ENCODE measurements at places on chromosomes 7 and 10.
A peak's percentile ranks its signal among the peaks of the same experiment; 100 is the strongest.

- no peak for DNase-seq
Observed at GRCh38 chr10:132250481-132251475, 57.0 kb downstream of the STK32C start.

GRCh38 chr7:156094350-156095146 lies 282.3 kb upstream of the SHH start:
- no peak for DNase-seq

DNA sequence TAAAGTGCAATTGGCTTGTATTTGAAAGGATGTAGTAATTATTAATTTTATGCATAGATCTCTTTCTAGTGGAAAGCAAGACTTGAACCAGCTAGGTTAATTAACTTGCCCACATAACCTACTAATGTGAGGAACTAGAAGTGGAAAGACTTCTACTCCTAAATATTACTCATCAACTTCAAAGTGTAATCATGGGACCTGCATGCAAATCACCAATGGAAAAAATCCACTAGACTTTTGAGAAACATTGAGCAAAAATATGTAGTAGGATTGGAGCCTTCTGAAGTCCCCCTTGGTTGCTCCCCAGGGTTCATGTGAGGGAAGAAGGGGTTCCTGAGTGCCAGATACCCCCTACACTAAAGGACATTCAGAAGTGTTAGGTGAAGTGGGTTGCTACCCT lies 240.2 kb downstream of the PTEN start:
- DNase-seq = no peak

DNA sequence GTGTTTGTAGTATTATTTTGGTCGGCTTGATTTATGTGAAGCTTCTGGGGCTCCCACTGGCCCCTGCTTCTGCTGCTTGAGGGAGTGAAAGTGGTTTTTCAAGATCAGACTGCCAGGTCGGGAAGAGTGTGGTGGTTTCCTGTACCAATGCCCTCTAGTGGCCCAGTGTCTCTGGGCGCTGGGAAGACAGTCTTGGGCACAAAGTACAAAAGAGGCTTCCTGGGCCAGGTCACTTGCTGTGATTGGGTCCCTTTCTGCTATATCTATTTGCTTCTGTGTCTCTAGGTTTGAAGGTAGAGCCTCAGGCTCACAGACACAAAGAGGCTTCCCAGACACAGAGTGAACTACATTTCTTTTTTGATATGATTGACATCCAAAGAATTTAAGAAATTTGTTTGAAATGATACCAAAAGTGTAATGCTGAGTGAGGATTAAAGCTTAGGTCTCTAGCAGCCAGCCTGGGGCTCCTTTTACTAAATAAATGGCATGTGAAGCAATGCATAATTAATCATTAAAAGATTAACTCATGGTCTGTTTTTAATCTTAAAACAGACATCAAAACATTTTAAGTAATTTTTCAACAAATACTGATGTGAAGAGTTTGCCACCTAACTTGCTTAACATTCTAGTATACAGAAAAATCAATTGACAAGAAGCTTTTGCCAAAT lies 36.3 kb downstream of the ABCB1 start:
- DNase-seq = no peak

GRCh38 chr7:115940460-115941060 lies 90.0 kb downstream of the TFEC start:
- no peak for DNase-seq

GRCh38 chr10:77673101-77673500 lies 35.5 kb upstream of the KCNMA1 start:
- no peak for DNase-seq

GRCh38 chr10:32148864-32149251 lies 92.6 kb upstream of the KIF5B start:
- DNase-seq = no peak

GRCh38 chr10:116059320-116059719 lies 213.7 kb downstream of the GFRA1 start:
- DNase-seq = no peak

DNA sequence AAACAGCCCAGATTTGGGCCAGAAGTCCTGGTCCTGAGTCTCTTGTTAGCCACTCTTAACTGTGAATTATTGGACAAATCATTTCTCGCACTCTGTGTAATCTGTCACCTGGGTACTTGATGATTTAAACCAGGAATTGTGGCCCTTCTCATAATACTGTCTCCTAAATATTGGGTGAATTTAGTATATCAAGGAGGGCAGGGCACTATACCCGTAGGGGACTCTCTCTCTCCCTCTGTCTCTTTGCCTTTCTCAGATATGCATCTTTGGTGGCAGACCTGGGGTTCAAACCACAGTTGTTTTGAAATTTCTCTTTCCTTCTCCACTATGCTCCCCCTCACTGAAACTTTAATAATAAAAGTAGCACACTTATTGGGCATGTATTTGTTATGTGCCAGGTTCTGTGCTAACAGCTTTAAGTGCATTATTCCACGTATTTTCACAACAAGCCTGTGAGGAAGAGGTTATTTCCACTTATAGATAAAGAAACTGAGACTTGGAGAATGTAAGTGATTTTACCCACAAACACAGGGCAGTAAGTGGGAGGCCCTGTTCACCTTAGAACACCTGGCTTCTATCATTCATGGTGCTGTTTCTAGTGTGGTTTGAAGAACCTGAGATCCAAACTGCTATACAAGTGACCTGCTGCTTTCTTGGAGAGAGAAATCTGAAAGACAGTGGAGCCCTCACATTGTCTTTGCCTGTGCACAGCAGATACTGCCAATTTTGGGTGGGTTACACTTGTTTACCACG lies 11.8 kb downstream of the FAS start:
- DNase-seq = no peak

- DNase-seq = no peak
Observed at GRCh38 chr10:71575451-71575850, 144.1 kb downstream of the C10orf105 start.

GRCh38 chr7:48638041-48638440 lies 286.3 kb upstream of the CDC14C start:
- no peak for DNase-seq

DNA sequence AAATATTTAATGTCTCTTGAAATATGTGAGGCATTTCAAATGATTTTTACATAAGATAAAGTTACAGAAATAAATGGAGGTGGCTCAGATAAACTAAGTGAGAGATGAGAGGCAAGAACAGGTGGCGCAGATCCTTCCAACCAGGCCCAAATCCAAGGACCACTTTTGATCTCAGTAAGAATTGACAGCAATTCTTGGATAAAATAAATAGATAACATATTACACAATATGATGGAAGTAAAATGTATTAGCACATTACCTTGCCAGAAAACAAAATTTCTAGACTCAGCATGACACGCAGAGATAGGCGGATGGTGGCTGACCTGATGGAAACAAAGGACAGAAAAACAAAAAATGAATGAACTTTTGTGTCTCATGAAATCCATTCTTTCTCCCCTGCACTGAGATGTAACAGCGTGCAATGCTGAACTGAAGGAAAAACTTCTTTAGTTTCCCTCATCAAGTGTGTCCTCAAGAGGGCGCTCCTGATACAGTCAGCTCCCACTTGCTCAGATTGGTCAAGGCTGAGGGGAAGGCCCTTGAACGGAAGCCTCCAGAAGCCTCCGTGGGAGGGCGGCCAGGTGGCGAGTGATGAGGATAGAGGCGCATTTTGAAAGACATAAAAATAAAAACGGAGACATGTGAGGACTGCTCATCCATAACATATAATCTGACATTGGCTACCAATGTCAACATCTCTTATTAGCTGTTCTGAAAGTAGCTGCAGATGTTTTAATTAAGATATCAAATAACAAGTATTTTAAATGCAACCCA lies 62.8 kb upstream of the GSDME start:
- peak; percentile 44 for DNase-seq

DNA sequence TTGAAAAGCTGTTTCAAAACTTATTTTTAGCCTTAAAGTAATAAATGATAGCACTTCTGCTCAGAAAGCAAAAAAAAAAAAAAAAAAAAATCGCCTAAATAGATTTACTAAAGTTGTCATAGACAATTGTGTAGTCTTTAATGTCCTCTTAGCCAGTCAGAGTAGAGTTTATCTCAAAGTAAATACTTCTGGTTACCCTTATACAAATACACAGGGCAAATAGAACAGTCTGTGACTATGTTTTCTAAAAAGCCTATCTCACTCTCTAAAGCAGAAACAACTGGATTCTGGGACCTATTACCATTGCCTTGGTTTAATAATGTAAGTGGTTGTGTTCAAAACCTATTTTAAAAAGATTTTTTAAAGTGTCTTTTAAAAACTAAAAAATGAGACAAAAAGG lies 156.2 kb upstream of the THSD7A start:
- DNase-seq = no peak

GRCh38 chr10:127889605-127890195 lies 3.0 kb downstream of the CLRN3 start:
- no peak for DNase-seq

DNA sequence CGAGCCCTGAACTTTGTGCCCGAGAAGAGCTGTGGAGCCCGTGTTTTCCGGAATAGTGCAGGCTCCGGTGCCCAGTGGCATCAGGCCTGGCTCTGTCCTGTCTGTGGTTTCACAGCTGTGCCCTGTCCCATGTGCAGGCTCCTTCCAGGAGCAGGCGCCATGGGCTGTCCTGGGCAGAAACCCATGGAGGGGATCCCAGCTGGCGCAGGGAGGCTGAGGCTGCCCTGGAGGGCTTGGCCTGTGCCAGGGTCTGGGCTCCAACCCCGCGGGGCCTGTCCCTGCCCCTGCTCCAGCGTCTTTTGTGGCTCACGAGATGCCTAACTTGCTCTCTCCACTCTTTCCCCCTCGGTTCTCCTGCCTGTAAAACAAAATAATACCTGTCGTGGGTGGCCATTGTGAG lies 23.3 kb upstream of the CRHR2 start:
- no peak for DNase-seq

DNA sequence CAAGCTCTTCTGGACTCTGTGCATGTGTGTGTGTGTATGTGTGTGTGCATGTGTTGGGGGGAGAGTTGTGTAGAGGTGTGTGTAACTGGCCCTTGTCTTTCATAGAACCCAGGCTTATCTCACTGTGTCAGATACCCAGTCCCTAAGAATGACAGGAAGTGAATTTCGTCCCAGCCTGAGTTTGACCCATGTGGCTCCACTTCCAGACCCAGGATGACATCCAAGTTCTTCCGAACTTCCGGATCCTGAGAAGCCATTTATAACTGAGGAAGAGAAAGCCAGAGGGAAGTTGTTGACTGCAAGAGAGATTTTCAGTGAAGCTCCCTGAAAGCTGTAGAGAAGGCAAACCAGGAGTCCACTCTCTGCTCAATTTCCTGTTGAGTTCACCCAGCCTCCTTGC lies 53.2 kb downstream of the ADRB1 start:
- DNase-seq = no peak

DNA sequence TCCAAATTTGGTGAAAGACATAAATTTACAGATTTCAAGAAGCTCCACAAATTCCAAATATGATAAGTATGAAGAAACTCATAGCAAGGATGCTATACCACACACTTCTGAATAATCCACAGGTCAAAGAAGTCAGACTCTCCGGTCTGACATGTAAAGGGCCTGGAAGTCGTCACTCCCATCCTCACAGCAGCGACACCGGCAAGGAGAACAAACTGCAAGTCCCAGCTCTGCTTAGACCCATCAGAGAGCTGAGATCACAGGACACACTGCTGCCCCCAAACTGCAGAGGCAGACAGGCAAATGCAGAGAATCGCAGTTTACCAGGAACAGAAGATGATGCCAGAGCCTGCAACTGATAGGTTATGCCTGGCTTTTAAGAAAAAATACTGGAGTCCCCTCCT lies 62.0 kb downstream of the AMZ1 start:
- no peak for DNase-seq

DNA sequence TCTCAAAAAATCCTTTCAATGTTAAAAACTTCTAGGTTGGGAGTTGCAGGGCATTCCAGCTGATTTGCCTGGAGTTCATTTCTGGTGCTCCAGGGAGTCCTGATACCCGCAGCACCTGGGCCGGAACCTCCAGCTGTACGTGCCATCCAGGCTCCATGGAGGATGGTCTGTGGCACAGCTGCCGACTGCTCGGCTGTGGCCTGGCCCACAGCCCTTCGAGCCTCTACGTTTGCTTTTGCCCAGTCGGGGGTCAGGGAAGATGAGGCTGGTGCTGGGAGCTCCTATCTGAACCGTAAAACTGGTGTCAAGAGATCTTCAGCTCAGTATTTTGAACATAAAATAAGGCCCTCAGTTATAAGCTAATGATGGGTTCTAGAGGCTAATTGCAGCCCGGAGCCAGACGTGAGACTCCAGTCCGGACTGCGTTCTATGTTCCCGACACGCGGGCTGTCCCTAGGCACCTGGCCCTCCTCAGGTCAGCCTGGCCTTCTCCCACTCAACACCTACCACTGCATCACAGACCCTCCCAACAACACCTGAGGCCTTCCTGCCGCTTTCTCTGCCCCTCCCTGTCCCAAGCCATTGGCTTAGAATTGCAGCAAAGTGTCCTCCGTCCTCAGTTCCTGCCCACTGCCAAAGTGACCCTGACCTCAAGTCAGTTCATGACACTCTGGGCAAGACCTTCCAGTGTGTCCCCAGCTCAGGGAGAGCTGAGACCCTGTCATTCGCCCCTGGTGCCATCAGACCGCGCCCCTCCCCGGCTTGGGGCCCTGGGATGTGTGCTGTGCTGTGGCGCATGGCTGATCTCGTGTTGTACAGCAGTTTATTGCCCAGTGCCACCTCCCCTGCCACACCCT lies 64.2 kb upstream of the DNAJB6 start:
- DNase-seq = no peak

DNA sequence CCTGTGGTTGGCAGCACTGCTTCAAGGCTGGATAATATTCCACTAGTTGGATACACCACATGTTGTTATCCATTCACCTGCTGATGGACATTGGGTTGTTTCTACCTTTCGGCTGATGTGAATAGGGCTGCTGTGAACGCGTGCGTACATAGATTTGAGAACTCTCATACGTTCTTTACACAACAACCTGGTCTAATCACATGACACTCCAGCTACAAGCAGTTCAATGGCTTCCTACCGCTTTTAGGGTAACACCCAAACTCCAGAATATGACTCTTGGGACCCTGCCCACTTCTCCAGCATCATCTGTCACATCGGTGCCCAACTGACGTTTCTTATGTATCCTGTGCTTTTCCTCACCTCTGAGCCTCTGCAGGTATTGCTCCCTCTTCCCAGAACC lies 114.6 kb downstream of the ABLIM1 start:
- no peak for DNase-seq
